HFF-Myc (cell line): ENCODE measurements at places on chromosomes 16 and 17.

GRCh38 chr16:56911771-56912571, 20.0 kb upstream of the HERPUD1 start:
- DNase-seq, result no peak

DNA sequence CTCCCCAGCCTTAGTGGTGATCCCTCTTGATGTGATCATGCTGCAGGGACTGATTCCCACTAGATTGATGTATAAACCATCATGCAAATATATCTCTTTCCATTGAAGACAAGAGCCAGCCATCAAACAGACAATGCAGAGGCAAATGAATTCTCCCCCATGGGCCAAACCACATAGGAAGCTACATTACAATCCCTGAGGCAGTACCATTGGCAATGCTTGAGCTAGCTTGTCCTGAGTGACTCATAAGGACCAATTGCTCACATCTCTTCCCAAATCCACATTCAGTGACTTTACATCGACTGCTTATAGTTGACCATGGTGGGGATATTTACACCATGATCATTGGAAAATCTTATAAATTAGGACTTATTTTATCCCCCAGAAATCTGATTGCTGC, 242.2 kb downstream of the SHISA9 start:
- DNase-seq, result no peak

DNA sequence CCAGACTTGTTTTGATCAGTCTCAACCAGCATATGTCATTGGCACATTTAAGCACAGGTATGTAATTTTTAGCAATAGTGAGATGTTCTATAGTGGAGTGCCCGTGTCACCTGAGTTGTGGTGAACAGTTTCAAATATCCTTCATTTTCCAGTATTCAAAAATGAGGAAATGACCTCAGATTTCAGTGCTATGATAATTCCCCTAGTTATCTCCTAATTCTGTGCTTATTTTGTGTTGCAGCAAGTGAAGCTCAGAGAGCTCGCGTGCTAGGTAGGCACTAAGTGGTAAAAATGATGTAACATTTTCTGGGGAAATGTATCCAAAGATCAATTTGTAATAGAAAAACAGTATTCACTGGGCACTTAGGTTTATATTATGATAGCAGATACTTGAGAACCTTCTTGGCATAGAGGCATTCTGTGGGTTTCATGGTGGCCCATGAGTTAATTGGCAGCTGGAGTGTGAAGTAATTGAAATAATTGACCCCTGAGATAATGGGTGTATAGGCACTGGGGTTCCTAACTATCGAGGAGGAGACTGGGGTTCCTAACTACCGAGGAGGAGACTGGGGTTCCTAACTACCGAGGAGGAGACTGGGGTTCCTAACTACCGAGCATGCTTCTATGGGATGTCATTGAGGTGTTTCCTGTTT, 159.1 kb downstream of the PRKCA start:
- no peak for DNase-seq

- no peak for DNase-seq
Measured at GRCh38 chr16:85556456-85557082, 56.6 kb upstream of the GSE1 start.

DNA sequence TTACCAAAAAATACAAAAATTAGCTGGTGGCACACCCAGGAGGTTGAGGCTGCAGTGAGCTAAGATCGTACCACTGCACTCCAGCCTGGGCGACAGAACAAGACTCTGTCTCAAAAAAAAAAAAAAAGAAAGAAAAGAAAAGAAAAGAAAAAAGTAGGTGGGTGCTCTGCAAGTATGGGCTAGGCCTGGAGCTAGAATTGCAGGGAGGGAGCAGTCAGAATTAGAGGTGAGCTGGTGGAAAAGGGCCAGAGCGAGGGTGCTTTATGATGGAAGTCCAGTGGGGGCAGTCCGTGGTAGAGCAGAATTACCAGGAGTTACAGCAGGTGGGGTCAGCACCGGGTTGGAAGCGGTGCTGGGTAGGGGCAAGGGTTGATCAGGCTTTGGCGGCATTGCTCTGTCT, 57.0 kb upstream of the KDM6B start:
- no peak for DNase-seq

DNA sequence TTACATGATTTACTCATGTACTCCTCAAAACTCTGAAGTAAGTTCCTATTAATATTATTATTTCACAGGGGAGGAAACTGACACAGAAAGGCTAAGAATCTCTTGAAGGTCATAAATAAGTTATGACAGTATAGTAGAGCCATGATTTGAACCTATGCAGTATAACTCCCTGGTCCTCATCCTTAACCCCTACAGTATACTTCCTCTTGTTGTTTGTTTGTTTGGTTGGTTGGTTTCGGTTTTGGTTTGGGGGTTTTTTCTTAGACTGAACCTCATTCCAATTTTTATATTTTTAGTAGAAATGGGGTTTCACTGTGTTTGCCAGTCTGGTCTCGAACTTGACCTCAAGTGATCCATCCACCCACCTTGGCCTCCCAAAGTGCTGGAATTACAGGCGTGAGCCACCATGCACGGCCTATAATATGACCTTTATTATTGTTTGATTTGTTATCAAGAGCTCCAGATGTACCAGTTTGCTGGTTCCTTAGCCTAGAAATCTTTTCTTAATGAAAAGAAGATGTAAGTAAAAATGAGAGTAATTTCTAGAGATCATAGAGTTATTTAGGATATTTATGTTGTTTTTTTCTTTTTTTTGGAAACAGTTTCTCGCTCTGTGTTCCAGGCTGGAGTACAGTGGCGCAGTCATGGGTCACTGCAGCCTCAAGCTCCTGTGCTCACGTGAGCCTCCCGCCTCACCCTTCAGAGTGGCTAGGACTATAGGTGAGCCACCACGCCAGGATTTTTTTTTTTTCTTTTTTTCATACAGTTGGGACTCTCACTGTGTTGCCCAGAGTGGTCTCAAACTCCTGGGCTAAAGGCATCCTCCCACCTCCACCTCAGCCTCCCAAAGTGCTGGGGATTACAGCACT, 4.8 kb downstream of the PRR11 start:
- DNase-seq, result no peak

- DNase-seq, result no peak
Measured at GRCh38 chr16:87780385-87780989, 14.7 kb upstream of the KLHDC4 start.

- DNase-seq, result no peak
Measured at GRCh38 chr16:89325861-89326471, 108.5 kb downstream of the ZNF778 start.

DNA sequence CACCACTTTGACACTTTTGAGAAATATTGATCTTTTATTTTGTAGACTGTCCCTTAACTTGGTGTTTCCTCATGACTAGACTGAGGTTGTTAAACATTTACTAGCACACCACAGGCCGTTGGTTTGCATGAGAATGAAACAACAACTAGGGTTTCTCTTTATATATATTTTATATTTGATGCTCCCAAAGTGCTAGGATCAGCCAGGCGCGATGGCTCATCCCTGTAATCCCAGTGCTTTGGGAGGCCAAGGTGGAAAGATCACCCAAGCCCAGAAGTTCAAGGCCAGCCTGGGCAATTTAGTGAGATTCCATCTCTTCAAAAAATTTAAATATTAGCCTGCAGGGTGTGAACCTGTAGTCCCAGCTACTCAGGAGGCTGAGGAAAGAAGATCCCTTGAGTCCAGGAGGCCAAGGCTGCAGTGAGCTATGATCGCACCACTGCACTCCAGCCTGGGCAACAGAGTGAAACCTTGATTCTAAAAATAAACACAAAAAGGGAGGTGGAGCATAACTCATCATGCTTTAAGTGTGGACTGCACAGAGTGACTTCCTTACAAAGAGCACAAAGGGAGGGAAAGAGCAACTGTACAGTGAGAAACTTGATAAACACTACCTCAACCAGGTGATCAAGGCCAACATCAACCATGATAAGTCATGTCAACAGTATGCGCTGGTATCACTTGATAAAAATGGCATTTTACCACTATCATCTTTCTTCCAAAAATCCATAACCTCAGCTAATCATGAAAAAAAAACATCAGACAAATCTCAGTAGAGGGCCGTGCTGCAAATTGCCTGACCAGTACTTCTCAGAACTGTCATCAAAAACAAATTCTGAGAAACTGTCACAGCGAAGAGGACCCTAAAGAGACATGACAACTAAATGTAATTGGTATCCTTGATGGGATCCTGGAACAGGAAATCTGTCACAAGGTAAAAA, 72.8 kb upstream of the ATF7IP2 start:
- DNase-seq, result no peak

DNA sequence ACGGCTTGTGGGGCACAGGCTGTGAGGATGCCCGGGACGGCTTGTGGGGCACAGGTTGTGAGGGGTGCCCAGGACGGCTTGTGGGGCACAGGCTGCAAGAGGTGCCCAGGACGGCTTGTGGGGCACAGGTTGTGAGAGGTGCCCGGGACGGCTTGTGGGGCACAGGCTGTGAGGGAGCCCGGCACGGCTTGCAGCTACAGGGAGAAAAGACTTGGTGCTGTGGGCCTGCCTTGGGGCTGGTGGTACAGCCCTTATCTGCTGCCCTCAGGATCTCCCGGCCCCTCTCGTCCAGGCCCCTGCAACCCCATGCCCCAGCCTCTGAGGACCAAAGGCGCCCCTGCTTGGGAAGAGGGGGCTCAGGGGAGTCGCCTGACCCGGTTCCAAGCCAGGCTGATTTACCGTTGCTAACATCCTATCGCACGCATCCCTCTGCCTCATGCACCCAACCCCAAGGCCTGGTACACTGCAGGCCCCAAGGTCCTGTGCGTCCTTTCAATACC, 5.0 kb upstream of the HBM start:
- DNase-seq, result no peak

DNA sequence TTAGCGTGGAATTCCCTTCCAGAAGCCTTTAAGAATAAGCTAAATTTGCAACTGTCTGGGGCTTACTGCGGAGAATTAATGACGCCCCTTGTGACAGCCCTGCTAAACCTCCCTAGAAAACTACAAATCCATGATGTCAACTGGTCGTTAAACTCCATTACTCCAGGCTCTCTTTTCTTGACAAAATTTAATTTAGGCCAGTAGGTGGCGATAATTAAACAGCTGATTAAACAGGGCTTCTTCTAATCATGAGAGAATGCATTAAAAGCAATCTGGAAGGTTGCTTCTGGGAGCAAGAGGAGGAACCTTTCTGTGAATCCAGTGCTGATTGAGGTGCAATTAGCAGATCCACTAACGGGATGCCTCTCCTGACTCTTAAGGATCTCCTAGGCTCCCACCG, 8.1 kb upstream of the NLRP1 start:
- peak; percentile 16 for DNase-seq

DNA sequence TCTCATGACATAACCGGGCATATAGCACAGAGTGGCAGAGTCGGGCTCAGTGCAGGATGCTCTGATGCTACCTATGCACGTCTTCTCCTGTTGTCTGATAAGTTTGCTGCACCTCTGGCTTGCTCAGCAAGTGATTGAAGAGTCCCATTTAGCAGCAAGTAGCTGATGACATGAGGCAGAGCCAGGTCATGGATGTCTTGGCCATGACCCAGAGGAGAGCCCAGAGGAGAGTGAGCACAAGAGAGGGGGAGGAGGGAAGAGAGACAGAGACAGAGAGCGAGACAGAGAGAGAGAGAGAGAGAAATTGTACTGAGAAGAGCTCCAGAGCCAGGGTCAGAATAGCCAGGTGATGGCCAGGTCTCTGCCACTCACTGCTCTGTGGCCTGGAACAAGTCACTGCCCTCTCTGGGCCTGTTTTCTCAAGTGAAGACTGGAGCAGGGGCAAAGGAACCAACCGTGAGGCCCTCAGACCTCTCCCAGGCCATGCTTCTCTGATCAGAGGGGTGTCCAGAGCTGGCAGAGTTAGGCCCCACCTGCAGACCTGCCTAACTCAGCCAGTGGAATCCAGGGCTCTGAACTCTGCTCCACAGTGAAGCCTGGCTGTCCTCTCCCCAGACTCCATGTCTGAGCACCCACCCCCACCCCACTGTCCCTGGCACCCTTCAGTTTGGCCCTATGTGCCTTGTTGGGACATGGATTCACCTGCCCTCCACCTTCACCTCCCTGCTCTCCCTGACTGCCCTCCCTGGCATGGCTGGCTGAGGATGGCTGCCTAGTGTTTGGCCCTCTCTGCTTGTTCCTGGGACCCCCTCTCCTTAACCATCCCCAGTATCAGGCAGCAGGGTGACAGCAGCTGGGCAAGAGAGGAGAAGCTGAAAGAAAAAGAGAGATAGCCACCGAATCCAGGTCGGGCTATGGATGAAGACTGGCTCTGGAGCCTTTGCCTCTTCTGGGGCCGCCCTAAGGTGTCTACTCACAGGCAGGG, 4.3 kb upstream of the KRT35 start:
- no peak for DNase-seq

DNA sequence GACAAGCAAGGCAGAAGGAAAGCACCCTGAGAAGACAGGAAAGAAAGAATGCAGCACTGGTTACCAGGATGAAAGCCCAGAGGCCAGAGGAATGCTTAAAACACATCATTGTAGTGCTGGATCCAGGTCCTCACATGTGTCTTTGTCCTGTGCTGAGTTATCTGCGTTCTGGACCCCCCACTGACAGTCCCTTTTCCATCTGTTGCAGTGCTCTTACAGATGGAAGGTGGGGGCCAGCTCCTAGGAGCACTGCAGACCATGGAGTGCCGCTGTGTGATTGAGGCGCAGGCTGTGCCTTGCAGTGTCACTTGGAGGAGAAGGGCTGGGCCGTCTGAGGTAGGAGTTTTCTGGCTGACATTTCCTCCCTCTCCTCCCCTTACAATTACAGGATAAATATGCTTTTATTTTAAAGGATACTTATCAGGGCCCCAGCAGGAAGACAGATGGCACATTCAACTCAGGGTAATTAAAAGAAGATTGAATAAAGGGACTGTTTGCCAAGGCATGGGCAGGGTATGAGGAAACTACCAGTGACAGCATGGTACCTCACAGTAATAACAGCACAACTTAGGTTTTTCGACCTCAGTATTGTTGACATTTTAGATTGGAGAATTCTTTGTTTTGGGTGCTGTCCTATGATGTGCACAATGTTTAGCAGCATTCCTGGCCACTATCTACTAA, 3.0 kb downstream of the EME1 start:
- DNase-seq, result no peak

- DNase-seq, result peak; percentile 50
Measured at GRCh38 chr16:12092544-12092921, 116.0 kb downstream of the SNX29 start.

DNA sequence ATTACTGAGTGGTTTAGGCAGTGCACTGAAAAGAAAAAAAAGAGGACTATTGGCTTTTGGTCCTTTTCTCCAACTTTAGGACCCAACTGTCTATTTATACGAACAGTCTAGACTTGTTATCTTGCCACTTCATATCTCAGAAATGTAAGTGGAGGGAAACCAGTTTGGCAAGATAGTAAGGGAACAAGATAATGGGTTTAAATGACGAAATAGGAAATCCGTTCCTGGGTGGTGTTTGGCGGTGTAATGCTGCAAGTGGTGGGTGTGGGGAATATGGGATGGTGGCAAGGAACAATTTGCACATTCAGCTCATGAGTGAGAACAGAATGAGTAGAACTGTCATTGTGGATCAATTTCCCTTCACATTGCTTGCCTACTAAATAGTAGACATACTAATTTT, 44.7 kb downstream of the GRB7 start:
- DNase-seq, result no peak

- no peak for DNase-seq
Measured at GRCh38 chr17:35735036-35735805, 3.8 kb downstream of the RASL10B start.
